ENCODE measurements at places on chromosomes 16 and 17. TPM values are rescaled to one million over a fixed set of nuclear protein-coding genes. Genes with fewer than 3 reads are reported as not detected.

DNA sequence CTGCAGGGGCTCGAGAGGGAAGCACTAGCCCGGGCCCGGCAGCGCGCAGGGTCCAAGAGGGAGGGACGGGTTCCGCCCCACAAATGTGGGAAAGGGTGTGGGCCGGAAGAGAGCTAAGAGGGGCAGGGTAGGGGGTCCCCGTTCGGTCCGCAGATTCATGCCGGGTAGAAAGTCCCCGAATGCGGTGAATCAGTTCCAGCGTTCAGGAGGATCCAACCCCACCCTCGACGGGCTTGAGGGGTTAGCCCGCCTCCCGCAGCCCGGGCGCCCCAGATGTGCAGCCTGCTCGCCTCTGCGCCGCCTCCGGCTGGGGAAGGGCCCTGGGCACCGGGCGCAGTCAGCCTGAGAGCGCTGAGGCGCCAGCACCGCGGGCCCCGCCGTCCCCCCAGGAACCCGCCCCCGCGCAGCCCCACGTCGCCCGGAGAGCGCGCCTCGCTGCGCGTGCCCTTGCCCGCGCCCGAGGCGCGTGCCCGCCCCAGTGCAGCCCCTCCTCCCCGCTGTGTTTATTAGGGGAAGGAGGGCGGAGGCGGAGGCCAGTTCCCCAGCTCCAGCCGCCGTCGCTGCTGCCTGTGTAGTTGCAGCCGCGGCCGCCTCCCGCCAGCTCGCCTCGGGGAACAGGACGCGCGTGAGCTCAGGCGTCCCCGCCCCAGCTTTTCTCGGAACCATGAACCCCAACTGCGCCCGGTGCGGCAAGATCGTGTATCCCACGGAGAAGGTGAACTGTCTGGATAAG is at the start of gene LASP1:
Gene LASP1 (plus strand): TSS at position 533 of the 733 bp plus-strand sequence. CDS start 132 bp downstream, at position 665.
- peak; percentile 77 for DNase-seq

DNA sequence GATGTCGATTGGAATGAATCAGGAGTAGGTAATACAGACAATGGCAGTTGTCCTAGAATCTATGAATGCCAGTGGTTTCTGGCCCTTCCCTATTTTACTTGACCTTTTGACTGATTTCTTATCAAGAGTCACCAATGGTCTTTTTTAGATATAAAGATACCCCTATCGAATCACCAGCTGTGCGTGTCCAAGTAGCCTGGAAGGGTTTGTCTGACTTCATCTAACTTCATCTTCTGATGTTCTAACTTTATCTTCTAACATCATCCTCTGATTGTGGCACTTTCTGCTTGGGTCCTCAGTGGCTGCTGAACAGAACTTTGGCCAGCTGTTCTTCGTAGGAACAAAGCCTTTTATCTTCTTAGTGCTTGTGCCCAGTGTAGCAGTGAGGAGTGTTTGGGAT is 129.7 kb downstream of the MSI2 start:
- no peak for DNase-seq

PLEKHG4 gene
- total RNA-seq = 1.8 TPM

KRT31 gene
- total RNA-seq = not detected

DNA sequence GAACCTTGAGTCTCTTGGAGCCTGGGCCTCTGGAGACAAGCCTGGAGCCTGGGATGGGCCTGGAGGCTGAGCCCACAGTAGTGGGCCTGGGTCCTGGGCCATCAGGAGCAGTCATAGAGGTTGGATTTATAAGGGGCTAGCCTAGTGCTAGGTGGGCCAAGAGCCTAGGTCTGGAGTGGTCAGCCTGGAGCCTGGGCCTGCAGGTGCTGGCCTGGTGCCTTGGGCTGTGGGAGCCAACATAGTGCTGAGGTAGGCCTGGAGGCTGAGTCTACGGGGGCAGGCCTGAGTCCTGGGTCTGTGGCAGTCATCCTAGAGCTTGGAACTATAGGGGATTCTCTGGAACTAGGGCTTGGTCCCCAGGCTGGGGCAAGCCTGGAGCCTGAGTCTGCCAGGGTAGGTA is 414.1 kb downstream of the XYLT1 start:
- DNase-seq = no peak

DNA sequence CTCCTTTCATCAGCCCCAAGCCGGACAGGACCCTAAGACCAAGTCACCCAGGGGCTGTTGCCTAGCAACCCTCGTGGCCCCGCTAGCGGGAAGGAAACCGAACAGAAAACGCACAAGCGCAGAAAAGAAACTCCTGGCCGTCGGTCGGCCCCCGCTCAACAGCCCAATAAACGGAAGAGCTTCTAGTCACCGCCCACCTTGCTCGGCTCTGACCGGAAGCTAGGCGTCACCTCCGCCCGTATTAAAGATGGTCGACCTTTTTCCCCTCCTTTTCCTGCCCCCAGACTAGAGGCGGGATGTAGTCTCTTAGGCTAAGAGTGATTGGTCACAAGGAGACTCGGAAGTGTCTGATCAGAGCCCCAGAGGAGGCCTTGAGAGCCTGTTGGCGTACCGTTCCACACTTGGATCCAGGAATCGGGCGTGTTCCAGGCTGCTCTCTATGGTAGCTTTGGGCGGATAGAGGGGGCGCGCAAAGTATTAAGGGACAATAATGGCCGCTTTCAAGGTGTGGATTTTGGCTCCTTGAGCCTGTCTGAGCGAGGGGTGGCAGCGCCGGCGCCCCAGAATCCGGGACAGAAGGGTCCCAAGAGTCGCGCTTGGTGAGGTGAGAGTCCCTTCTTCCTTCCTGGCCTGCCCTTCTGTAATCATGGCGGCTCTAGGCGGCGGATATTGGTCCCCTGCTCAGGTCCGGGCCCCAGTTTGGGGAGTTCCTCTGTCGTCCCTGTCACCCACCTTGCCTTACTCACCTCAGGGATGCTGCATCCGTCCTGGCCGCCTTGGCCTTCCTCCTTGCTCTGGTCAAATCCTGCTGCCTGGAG is at the start of the genes DHX38 and TXNL4B:
Gene DHX38 (plus strand): TSS at position 400 of the 818 bp plus-strand sequence. CDS start 2,311 bp downstream, outside the sequence.
Gene TXNL4B (minus strand): TSS at position 173 of the 818 bp plus-strand sequence. CDS start 2,871 bp downstream, outside the sequence.
- peak; percentile 99 for DNase-seq

DNA sequence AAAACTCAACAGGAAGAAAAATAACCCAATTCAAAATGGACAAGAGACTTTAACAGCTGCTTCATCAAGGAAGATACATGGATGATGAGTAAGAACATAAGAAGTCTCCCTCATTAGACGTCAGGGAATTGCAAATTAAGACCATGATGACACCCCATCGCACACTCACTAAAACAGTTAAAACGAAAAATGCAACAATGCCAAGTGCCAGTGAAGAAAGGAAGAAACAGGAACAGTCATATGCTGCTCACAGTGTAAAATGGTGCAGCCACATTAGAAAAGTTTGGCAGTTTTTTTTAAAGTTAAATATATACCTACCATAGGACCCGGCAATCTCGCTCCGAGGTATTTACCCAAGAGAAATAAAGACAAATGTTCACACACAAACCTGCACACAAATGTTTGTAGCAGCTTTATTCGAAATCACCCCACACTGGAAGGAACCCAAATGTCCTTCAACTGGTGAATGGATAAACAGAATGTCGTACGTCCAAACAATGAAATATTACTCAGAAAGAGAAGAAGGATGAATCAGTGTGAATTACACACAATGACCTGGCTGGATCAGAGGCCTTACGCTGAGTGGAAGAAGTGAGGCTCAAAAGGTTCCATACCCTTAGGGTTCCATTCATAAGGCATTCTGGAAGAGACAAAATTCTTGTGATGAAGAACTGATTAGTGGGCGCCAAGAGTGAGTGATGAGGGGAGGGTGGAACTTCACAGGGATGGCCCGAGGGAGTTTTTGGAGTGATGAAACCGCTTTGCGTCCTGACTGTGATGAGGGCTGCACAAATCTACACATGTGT is 110.3 kb downstream of the C16orf95 start:
- peak; percentile 10 for DNase-seq

- no peak for DNase-seq
Measured at GRCh38 chr16:50719401-50720337, 22.2 kb upstream of the CYLD start.

GRCh38 chr16:51031598-51031997 is 119.5 kb downstream of the SALL1 start:
- no peak for DNase-seq

DNA sequence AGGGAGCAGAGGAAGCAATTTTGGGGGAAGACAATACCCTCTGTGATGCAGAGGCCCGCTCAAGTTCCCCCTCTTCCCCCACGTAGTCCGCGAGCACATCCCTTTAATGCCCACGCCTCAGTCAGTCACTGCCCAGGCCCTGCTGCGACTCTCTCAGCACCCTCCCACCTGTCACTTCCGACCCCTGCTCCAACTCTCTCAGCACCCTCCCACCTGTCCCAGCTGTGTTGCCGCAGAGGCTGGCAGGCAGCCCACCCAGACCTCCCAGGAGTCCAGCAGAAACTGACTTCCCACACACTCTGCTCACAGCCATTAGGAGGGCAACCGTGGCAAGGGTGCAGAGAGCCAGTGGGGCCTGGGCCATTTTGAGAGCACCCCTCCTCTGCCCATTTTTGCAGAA is 92.7 kb downstream of the WSCD1 start:
- DNase-seq = no peak

ACLY gene
- total RNA-seq = 205 TPM

GRCh38 chr16:88540346-88540977 is 29.7 kb upstream of the ZC3H18 start:
- no peak for DNase-seq

NAGPA gene
- total RNA-seq = 26.2 TPM

DNA sequence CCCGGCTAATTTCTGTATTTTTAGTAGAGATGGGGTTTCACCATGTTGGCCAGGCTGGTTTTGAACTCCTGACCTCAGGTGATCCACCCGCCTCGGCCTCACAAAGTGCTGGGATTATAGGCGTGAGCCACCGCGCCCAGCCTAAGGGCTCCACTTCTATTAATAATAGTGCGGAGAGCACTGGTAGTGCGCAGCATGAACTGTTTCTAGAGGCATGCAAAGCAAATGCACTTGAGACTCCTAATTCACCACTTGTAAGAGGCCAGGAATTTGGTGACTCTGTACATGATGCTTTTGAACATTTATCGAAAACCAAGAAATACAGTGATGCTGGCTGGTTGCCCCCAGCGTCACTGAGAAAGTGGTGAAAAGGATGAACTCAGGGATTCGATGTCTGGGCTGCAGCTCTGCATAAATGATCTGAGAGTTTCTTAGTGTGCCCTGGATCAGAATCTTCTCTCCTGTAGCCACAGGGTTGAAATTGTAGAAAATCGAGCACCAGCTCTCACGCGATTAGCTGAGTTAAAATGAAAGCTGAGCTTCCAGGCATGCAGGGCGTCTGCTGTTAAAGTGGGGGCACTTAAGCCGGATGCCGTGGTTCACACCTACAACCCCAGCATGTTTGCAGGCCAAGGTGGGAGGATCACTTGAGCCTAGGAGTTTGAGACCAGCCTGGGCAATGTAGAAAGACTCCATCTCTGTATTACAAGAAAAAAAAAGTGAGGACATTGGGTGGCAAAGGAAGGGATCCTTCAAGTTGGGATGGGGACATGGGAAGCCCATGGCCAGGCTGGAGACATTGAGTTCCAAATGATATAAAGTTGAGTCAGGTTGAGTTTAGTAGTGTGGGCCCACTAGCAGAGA is 4.8 kb downstream of the RNF213 start:
- DNase-seq = no peak

C17orf107 gene
- 0.07 TPM for total RNA-seq

- DNase-seq = no peak
Measured at GRCh38 chr17:66175892-66176291, 16.0 kb downstream of the CEP112 start.

DNA sequence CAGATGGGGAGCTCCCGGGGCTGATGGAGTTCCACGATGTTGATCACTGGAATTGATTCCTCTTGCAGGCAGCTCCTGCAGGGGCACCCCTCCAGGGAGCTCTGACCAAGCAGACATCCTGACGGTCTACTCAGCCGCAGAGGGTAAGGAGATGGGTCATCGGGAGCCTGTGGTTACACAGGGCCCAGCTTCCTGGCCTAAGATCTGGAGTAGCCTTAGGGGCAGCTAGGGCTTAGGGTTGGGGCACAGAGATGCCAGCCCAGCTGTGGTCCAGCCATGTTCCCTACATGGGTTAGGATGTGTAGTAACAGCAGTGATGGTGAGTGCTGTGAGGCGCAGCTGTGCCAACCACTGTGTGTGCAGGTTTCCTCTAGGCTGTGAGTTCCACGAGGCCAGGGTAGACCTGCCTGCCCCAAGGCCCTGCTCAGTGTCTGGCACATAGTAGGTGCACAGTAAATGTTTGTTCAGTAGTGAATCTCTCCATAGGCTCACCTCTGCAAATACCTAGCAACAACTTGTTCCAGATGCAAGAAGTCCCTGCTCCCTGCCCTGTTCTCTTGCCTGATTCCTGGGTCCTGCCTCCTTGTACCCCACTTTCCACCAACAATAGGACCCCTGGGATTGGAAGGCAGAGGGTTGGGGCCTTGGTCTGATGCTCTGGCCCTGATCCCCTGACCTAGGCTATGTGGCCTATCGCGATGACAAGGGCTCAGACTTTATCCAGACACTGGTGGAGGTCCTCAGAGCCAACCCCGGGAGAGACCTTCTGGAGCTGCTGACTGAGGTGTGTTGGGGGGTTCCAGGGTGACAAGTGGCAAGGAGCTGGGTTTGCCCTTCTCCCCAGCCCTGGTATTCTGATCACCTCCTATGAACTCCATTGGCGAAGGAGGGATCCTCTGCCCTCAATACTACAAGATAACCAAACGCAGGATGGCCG is 13.7 kb downstream of the ZNF213 start:
- DNase-seq = no peak

DNA sequence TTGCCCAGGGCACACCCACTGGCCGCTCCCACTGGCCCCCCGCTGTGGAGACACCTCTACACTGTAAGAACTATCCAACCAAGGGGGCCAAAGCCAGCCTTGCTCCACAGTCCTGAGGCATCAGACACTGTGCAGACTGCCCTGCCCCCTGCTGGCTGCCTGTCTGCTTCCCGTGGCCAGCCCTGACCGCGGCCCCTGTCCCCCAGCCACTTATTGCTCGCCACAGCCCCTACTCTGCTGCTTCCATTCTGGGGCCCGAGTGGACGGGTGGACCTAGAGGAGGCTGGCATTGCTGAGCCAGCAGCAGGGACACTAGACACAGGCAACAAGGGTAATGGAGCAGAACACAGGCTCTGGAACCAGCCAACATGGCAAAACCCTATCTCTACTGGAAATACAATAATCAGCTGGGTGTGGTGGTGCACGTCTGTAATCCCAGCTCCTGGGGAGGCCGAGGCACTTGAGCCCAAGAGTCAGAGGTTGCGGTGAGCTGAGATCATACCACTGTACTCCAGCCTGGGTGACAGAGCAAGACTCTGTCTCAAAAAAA is 19.7 kb upstream of the LRRC37A3 start:
- DNase-seq = peak; percentile 24

DNA sequence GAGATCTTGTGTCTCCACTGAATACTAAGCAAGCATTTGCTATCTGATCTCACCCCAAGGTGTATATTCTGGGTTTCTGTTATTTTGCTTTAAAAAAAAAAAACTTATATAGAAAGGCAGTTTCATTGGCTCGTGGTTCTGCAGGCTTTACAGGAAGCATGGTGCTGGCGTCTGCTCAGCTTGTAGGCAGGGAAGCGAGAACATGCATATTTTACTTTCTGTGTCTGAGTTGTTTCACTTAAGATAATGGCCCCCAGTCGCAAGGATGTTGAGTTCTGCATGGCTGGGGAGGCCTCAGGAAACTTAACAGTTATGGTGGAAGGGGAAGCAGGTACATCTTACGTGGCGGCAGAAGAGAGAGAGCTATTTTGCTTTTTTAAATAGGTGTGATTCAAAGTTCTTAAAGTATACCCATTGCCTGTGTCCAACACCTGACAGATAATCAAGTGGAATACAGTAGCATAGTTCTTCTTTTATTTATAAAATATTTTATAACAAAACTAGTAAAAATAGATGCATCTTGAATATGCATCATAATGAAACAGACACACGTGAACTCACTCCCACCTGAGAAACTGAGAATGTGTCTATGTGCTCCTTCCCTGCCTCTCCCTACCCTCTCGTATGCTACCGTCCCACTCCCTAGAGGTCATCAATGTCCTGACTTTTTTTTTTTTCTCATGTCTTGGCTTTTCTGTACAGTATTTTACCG is 15.4 kb upstream of the ARHGAP17 start:
- DNase-seq = no peak

ITGAD gene
- not detected for total RNA-seq

KCNAB3 gene
- total RNA-seq = 1.8 TPM

All from HT1080 (cell line).